IMR-90 (cell line): ENCODE measurements at places on chromosomes 5 and 9.
A peak's percentile ranks its signal among the peaks of the same experiment; 100 is the strongest.

GRCh38 chr5:57179262-57180200, 5.7 kb downstream of the GPBP1 start:
- no peak for DNase-seq

GRCh38 chr5:6910950-6911349, 197.7 kb downstream of the TENT4A start:
- no peak for DNase-seq

DNA sequence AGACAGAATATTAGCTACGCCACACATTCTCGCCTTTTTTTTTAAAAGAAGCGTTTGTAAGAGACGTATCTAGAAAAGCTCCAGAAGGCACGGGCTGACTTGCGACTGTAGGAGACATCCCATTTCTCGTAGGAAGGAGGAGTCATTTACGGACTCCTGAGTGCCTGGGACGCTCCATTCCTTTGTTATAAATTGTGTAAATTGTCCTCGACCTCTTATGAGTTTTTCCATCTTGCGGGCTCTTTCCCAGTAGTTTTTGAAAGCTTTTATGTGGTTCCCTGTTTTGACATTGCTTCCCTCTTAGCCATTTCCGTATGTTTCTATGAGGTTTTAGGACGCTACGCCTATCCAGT, 1.0 kb downstream of the RABL6 start:
- peak; percentile 35 for DNase-seq

DNA sequence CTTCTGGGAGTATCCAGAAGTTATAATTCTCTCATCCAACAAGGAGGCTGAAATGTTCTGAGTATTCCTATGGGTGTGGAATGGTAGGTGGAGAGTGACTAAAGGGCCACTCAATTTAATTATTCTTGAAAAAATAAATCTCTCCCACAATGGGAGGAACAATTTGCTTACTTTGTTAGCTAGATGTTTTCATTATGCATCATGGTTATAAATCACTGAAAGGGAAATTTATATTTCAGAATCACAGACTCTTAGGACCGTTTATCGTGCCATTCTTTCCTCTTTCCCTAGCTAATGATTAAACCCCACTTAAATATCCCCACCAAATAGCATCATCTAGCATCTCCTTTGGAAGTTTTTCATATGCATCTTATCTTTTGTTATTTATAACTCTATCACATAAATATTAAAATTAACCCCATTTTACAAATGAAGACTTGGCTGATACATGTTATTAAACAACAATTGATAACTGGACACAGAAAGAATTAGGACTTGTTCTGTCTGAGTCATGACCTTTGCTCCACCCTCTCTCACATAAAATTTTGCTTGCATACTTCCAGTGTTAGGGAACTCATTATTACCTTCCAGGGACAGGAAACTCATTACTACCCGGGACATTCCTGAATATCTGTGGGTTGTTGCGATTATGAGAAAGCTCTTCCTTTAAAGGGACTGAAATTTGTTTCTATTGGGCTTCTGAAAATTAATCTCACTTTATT, 94.9 kb upstream of the NMUR2 start:
- DNase-seq, result no peak

- no peak for DNase-seq
These were observed 87.9 kb downstream of the ANKH start for GRCh38 chr5:14783691-14784090.

DNA sequence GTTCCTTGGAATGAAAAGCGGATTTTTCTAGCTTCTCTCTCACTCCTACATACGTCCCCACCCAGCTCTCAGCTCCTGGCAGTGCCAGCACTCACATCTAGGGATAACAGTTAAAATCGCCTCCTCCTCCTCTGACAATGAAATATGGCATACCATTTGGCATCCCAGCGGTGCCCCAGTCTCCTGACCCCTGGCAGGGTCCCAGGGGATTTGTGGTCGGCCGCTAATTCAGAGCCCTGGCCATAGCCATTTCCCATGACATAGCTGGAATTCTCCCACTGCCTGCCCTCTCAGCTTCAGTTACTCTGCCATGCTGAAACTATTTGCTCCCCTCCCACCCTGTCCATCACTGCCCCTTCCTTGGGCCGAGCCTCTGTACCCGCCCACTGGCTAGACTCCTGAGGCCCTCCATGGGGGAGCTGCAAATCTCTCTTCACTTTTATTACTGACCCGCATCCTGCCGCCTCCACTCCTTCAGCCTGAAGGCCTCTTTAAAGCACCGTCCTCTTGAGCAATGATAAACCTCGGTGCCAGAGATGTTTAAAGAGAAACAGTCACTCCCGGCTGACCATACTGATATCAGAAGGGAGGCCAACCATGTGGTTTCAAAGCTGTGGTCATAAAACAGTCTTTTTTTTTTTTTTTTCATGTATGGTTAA, 139.8 kb downstream of the SLIT3 start:
- DNase-seq, result peak; percentile 6

- DNase-seq, result peak; percentile 55
These were observed 26.6 kb downstream of the MYO10 start for GRCh38 chr5:16909464-16909863.

GRCh38 chr5:143037071-143037470, 266.9 kb downstream of the ARHGAP26 start:
- no peak for DNase-seq

DNA sequence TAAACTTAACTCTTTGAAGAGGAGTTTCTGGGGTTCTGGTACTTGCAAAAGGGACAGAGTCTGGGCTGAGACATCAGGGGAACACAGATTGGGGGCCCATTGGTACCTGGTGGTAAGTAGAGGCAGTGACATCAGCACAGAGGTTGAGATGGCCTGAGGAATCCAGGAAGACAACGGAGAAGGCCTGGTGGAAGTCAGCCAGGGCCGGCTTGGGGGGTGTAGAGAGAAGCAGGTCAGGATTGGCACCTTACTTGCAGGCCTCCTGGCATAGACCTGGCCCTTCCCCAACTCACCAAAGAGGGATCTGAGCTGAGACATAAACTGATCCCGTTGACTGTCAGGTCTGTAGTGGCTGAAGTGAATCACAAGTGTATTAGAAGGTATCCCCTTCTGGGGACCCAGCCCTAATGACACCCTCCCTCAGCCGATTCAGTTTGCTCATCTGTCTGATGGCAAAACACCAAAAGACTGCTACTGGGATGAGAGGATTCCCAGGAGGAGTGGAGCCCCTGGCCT, 5.5 kb downstream of the NOL6 start:
- no peak for DNase-seq

DNA sequence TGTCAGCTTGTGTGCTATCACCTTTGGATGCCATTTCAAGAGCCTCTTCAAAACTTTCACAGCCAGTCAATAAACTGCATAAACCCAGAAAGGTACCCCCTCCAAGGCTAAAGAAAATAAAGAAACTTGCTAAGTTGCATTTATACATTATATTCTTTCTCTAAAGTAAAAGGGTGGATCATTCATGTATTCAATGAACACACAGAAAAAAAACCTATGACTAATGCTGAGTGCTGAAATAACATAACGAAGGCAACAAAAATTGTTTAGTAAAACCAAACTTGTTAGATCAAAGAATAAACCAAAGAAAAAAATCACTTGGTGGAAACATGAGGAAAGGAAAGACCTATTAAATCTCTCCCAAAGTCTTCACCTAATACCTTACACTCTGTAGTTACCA, 15.2 kb downstream of the PANK3 start:
- DNase-seq, result no peak

GRCh38 chr9:97857606-97858392, 4.8 kb downstream of the FOXE1 start:
- DNase-seq, result no peak

DNA sequence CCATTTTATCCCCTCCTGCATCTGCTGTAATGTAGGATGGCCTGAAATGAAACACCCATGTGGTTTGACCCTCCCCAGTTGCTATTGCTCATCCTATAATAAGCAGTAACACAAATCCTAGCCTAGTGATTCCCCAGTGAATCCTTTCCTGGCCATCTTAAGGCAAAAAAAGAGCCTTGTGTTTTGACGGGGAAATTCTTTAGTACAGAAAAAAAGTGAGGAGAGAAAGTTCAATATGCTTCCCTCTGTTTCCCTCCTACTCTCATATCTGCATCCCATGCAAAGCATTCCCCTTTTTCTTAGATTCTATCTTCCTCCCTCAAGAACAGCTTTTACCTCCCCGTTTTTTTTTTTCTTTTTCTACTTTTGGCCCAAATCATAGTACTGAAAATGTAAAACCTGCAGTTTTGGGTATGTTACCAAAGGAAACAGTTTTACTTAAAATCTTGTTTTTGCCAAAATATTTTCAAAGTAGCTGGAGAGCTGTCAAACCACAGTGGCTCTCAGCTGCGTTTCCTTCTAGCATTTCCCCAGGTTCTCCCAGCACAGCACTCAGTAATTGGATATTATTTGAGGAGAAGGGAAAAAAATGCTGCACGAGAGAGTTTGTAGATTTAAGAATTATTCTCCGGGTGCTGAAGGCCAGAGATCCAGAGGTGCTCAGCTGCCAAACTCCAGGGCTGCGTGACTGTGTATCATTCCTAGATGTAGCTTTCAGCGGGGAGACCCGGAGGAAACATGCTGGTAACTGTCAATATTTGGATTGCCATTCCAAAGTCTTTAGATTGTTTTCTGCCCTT, 321.4 kb downstream of the NPR3 start:
- DNase-seq, result peak; percentile 73

DNA sequence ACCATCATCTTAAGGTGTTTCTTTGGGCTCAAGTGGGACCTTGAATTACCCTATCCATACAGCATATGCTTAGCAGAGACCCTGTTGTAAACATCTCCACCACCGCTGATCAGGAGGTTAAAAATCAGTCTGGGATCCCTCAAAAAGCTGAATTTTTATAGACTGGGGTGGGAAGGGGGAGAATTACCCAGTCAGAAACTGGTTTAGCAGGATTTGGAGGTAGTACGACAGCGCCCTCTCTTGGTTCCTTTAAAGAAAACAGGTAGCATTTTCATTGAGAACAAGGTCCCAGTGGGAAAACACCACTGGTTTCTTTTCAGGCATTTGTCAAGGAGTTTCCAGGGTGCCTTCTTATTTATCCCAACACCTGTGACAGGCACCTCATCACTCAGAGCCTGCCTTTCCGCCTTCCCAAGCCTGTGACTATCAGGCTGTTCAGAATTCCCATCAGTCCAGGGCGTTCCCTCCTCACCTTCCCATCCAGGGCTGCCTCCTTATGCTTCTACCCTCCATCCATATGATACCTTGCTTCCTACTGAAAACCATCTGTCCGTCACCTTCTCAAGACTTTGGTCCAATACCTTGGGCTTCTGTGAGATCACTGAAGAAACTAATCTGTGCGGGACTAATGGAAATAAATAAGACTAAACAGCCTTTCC, 203.8 kb upstream of the RAI14 start:
- DNase-seq, result peak; percentile 52

- no peak for DNase-seq
These were observed 59.2 kb upstream of the PHF24 start for GRCh38 chr9:34898846-34899245.

DNA sequence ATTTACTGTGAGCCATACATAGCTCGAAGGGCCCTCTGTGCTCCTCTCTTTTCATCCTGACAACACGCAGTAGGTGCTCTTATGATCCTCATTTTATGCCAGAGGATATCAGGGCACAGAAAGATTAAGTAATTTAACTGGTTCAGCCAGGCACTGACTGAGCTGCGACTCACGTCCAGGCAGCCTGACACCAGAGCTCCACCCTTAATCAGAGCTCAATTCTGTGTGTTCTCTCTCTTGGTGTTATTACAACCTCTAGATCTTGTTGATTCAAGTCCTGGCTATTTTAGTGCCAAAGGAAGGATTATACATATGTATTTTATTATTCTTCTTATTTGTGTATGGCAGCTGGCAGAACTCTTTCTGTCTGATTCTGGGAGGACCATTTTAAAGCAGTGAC, 59.7 kb downstream of the OSMR start:
- peak; percentile 26 for DNase-seq

DNA sequence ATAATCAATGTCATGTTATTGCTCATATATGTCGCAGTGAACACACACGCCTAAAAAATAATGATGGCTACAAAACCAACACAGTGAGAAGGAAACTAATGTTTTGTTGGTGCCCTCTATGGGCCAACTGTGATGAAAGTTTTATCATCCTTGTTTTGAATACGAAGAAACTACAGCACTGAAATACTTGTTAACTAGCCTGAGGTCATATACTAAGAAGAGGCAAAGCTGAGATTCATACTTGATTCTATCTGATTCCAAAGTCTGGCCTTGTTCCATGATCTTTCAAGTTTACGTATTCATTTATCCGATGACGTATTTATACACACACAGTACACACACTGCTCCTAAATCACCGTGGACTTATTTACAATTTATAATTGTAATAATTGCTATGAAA, 16.1 kb upstream of the DRD1 start:
- DNase-seq, result peak; percentile 33

DNA sequence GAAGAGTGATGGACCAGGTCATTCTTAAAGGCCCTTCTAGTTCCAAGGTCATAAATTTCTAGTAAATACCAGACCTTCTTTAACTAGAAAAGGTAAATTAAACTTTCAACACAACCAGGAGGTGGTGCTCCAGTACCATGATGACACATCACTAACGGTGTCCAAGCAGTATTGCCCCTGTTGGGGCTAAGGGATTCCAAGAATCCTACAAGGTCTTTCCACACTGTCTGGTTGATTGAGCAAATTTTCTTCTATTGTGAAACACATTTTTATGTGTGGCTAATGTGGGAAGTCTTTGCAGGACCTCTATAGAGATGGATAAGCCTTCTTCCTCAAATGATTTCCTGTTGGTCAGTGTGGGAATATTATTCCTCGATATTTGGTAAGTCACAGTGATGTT, 459.6 kb upstream of the PAPPA start:
- DNase-seq, result peak; percentile 93

- no peak for DNase-seq
These were observed 37.3 kb upstream of the TMEM252 start for GRCh38 chr9:68577774-68578591.

GRCh38 chr9:93010056-93010455, 48.4 kb upstream of the SUSD3 start:
- DNase-seq, result no peak

DNA sequence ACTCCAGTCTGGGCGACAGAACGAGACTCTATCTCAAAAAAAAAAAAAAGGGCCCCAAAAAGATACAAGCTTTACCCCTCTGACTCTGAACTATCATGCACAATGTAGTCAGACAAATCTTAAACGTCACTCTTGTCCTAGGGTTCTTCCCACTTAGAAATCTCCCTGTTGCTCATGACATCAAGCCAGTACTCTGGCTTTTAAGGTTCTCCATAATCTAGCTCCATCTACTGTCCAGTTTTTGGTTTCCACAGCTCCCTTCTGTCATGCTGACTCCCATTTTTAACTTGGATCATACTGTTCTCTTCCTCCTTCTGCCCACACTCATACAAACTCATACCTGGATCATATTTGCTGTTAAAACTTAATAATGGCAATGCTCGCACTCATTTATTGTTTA, 156.7 kb upstream of the TLX3 start:
- DNase-seq, result peak; percentile 54

GRCh38 chr5:157109744-157110143, 900 bp upstream of the HAVCR2 start:
- no peak for DNase-seq

GRCh38 chr5:151164687-151165392, 7.3 kb upstream of the ANXA6 start:
- peak; percentile 76 for DNase-seq

- DNase-seq, result no peak
These were observed 283.8 kb downstream of the FBXL7 start for GRCh38 chr5:15783734-15784133.

- DNase-seq, result no peak
These were observed 344.8 kb upstream of the POU5F2 start for GRCh38 chr5:94086194-94086593.

GRCh38 chr5:66209350-66209749, 65.2 kb downstream of the SREK1 start:
- no peak for DNase-seq
